ENCODE measurements at places on chromosomes 12 and 14. TPM values are rescaled to one million over a fixed set of nuclear protein-coding genes. Genes with fewer than 3 reads are reported as not detected.

- H3K4me3 ChIP-seq, result no peak overlapping the region
- H3K4me1 ChIP-seq, result peaks cover 7% of the 10 kb centered on the region
- H3K27ac ChIP-seq, result no peak overlapping the region
- H3K36me3 ChIP-seq, result peaks cover 9% of the 10 kb centered on the region
Observed at GRCh38 chr12:65192963-65193516, 23.7 kb downstream of the LEMD3 start.

- no peaks in the 10 kb centered on the region for H3K4me1 ChIP-seq
- H3K4me3 ChIP-seq, result no peak overlapping the region
- no peak for DNase-seq
- no peak overlapping the region for H3K27ac ChIP-seq
Observed at GRCh38 chr12:90280564-90281058, 572.0 kb upstream of the ATP2B1 start.

GRCh38 chr12:108140501-108140900, 11.4 kb downstream of the WSCD2 start:
- DNase-seq, result no peak
- H3K36me3 ChIP-seq, result no peaks in the 10 kb centered on the region
- no peak overlapping the region for H3K27ac ChIP-seq
- no peaks in the 10 kb centered on the region for H3K27me3 ChIP-seq
- no peak overlapping the region for H3K4me3 ChIP-seq

- no peaks in the 10 kb centered on the region for H3K27me3 ChIP-seq
- no peak for DNase-seq
- H3K4me3 ChIP-seq, result no peak overlapping the region
- no peak overlapping the region for H3K27ac ChIP-seq
- no peaks in the 10 kb centered on the region for H3K36me3 ChIP-seq
Observed at GRCh38 chr12:29164477-29165393, 15.7 kb downstream of the FAR2 start.

DNA sequence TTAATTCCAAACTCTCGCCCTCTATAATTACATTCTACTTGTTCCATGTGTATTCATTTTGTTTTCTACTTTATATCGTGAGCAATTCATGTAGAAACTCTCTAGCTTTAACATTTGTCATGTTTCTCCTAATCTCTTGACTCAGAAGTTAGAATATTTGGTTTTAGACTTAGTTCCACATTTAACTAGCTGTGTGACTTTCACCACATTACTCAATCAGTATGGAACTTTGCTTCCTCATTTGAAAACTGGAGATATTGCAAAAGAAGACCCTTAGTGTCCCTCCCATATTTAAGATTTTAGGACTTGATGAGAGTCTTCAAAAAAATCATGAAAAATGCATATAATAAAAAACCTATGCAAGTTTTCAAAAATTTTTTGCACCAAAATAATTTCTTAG, 447.5 kb downstream of the GXYLT1 start:
- no peak overlapping the region for H3K4me3 ChIP-seq
- H3K4me1 ChIP-seq, result no peaks in the 10 kb centered on the region
- no peak for DNase-seq
- no peak overlapping the region for H3K27ac ChIP-seq

- H3K27me3 ChIP-seq, result no peaks in the 10 kb centered on the region
- peaks cover 8% of the 10 kb centered on the region for H3K36me3 ChIP-seq
- peak overlapping the region; percentile 83 for H3K4me3 ChIP-seq
Observed at GRCh38 chr14:58426670-58427280, 556 bp downstream of the TIMM9 start.

DNA sequence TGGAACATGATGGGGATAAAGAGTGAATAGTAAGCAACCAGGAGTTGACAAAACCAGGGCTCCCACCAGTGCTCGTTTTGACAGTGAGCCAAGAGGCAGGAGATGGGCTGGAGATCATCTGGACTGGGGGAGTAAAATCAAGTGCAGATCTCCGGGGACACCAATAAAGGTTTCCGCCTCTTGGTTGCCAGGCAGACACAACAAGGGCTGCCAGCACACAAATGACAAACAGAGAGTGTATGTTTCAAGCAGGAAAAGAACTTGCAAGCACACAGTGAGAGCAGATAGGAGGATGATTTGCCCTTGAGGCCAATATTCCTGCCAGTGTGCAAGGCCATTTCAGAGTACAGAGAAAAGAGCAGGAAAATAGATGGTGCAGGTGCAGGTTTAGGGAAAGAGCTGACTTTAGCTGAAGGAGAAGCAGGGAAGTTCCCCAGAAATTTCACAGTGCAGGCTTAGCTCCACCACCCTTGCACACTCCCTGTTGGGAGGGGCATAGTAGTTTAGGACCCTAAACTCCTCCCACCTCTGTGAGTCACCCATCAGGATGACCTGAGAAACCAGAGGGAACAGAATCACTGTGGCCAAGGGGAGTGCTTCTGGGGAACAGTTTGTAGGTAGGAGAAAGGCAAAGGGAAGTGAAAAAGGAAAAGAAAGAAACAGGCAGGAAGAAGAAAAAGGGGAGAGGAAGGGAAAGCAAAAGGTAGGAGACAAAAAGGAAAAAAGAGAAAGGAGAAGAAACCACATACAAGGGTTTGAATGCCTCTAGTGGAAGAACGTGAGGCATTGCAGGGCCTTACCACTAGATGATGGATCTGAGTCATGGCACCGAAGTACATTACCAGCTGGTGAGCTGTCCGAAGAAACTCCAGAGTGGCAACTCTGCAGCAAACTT, 404.4 kb downstream of the SLC6A15 start:
- no peak for DNase-seq
- H3K27ac ChIP-seq, result no peak overlapping the region
- no peak overlapping the region for H3K4me3 ChIP-seq
- H3K36me3 ChIP-seq, result no peaks in the 10 kb centered on the region
- no peaks in the 10 kb centered on the region for H3K4me1 ChIP-seq
- no peaks in the 10 kb centered on the region for H3K27me3 ChIP-seq

GRCh38 chr12:121576851-121577391, 3.9 kb downstream of the KDM2B start:
- no peak overlapping the region for H3K4me3 ChIP-seq
- no peak overlapping the region for H3K27ac ChIP-seq
- DNase-seq, result no peak
- no peaks in the 10 kb centered on the region for H3K27me3 ChIP-seq
- H3K4me1 ChIP-seq, result peaks cover 9% of the 10 kb centered on the region

DNA sequence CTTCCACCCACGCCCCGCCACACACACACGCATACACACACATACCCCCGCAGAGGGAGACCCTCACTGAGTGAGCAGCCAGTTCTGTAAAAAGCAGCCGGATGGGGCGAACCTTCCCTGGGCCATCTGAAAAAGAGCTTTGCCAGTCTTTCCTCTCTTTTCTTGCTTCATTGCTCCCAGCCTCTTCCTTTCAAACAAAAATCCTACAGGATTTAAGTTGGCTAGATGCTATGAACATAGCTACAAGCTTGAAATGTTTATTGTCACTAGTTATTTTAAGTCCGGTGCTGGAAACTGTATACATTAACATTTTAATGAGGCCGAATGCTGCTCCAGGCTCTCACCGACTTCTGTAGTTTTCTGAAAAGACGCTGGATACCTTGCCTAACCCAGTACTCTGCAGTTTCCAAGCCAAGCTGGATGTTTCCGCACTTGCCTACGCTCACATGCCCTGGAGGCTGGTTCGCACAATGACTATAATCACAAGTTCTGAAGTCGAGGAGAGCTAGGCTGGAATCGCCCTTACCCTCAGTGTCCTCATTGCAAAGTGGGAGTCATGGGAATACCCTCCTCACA, 39.2 kb downstream of the LTBP2 start:
- peak overlapping the region; percentile 44 for H3K4me3 ChIP-seq
- H3K4me1 ChIP-seq, result peaks cover 41% of the 10 kb centered on the region
- H3K27me3 ChIP-seq, result no peaks in the 10 kb centered on the region
- H3K36me3 ChIP-seq, result no peaks in the 10 kb centered on the region
- DNase-seq, result peak; percentile 60
- peak overlapping the region; percentile 95 for H3K27ac ChIP-seq

DNA sequence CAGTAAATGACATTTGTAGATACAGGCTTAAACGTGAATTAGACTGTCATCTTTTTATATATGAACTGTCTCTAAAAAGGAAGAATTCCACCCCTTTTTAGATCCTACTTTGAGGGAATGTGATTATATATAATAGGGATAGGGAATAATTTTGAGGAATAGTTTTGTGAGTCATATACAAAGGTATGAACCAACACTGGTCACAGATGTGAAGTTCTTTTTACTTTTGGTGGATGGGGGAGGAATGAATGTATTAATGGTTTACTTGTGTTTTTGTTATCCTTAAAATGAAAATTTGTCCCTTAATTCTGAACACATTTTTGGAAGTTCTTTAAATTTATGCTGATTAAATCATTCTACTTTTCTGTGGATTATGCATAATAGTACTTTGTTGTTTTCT, 30.4 kb downstream of the FRS2 start:
- H3K27me3 ChIP-seq, result no peaks in the 10 kb centered on the region
- no peaks in the 10 kb centered on the region for H3K4me1 ChIP-seq
- H3K36me3 ChIP-seq, result no peaks in the 10 kb centered on the region
- no peak overlapping the region for H3K27ac ChIP-seq
- H3K4me3 ChIP-seq, result no peak overlapping the region

- H3K4me1 ChIP-seq, result no peaks in the 10 kb centered on the region
- H3K36me3 ChIP-seq, result no peaks in the 10 kb centered on the region
- no peak overlapping the region for H3K27ac ChIP-seq
- DNase-seq, result no peak
Observed at GRCh38 chr12:127636882-127637281, 630.1 kb upstream of the TMEM132C start.

- no peak for DNase-seq
- peaks cover 7% of the 10 kb centered on the region for H3K4me1 ChIP-seq
- H3K4me3 ChIP-seq, result no peak overlapping the region
Observed at GRCh38 chr12:96047229-96048211, 12.1 kb upstream of the LTA4H start.

DNA sequence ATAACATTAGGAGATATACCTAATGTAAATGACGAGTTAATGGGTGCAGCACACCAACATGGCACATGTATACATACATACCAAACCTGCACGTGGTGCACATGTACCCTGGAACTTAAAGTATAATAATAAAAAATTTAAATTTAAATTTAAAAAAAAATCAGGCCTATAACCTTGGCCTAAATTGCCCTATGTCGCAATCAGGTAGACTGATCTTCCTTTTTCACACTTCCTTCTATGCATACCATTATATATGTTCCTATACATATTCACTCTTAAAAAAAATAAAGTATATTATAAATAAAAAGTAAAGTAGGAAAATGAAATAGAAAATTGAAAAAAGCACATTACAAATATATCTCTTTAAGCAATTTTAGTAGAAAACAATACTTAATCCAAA, 117.7 kb upstream of the GARIN2 start:
- H3K27me3 ChIP-seq, result no peaks in the 10 kb centered on the region
- no peaks in the 10 kb centered on the region for H3K4me1 ChIP-seq
- H3K36me3 ChIP-seq, result peaks cover 4% of the 10 kb centered on the region
- no peak overlapping the region for H3K4me3 ChIP-seq
- no peak for DNase-seq

The ACOT6 gene
- not detected for total RNA-seq

The CLEC2A gene
- not detected for total RNA-seq

The KRT78 gene
- not detected for total RNA-seq

The BICDL1 gene
- total RNA-seq, result 0.18 TPM

The STAC3 gene
- 1,199 TPM for total RNA-seq

The ALDH2 gene
- 0.79 TPM for total RNA-seq
